ENCODE measurements at places on chromosomes 5 and 9. TPM values are rescaled to one million over a fixed set of nuclear protein-coding genes. Genes with fewer than 3 reads are reported as not detected.

STKLD1 gene
- total RNA-seq = 0.58 TPM

- H3K4me3 ChIP-seq = no peak overlapping the region
- no peak for DNase-seq
- H3K4me1 ChIP-seq = no peaks in the 10 kb centered on the region
- H3K36me3 ChIP-seq = no peaks in the 10 kb centered on the region
Measured at GRCh38 chr5:158895588-158895987, 204.1 kb downstream of the EBF1 start.

DNA sequence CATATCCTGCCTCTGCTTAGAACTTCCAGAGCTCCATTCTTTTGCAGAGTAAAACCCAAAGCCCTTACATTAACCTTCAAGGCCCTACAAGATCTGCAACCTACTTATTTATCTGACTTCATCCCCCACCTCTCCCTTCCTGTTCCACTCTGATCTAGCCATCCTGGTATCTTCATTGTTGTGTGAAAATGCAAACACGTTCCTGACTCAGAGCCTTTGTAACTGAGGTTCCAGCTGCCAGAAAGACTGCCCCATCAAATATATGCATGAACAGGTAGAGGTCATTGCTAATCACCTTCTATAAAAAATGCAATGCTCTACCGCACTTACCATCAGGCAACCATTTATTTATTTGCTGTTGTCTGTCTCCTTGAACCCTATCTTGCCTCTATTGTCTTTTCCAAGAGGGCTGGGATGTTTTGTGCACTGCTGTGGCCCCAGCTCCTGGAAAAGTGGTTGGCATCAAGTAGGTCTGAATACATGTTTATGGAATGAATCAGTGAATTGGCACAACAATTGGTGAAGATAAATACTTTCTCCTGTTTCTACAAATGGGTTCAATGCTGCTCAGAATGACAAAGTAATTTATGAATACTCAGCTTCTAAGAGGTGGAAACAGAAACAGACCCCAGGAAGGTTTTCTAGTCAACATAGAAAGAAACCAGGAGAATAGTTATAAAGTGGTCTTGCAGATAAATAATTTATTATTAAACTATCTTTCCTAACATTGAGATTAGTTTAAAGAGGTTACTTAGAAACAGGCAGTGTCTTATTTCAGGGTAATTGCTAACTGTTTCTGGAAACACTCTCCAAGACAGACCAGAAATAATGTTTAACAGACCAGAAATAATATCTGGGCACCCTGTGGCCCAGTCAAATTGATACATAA, 230.6 kb upstream of the CD180 start:
- H3K27ac ChIP-seq = no peak overlapping the region
- DNase-seq = peak; percentile 24
- no peaks in the 10 kb centered on the region for H3K4me1 ChIP-seq
- no peaks in the 10 kb centered on the region for H3K36me3 ChIP-seq
- no peak overlapping the region for H3K4me3 ChIP-seq
- no peaks in the 10 kb centered on the region for H3K27me3 ChIP-seq

GRCh38 chr9:16245756-16246440, 624.6 kb downstream of the BNC2 start:
- H3K27me3 ChIP-seq = no peaks in the 10 kb centered on the region
- H3K4me3 ChIP-seq = no peak overlapping the region
- no peaks in the 10 kb centered on the region for H3K36me3 ChIP-seq
- H3K4me1 ChIP-seq = peaks cover 24% of the 10 kb centered on the region
- H3K27ac ChIP-seq = no peak overlapping the region
- no peak for DNase-seq
